ENCODE measurements at places on chromosomes 11 and 22.

GRCh38 chr22:22210375-22210774 is 34.2 kb upstream of the VPREB1 start:
- DNase-seq, result no peak

DNA sequence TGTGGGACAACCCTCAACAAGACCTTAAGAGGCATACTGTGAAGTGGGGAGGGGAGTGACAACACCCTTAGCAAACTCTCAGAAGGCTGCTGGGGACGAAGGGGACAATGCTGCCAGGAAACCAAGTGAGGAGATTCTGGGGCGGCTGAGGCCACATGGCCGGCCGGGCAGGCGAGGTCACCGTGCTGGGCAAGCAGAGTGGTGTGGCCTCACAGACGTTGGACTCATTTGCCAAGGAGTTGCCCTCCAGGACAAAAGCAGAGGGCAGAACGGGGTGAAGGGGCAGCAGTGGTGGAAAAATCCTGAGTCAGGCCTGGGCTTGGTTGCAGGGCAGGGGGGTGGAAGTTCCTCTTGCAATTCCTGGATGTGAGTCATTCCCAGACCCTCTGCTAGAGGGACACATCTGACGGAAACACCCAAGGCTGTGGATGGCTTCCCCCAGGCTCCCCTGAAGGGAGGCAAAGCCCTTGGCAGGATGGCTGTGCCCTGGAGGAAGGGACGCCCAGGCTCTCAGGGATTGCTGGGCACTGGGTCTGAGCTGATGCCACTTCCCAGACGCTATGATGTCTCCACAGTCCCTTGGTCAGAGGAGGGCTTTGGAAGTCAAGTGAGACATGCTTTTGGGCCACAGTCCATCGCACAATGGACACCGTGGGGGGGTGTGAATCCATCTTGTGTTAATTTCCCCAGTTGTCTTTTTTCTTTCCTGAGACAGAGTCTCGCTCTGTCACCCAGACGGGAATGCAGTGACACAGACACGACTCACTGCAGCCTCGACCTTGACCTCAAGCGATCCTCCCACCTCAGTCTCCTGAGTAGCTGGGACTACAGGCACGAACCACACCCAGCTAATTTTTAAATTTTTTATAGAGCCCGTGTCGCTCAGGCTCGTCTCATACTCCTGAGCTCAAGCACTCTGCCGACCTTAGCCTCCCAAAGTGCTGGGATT is 16.2 kb upstream of the SHANK3 start:
- DNase-seq, result no peak

GRCh38 chr11:38538866-38539680 is 1941.0 kb upstream of the RAG2 start:
- DNase-seq, result no peak

DNA sequence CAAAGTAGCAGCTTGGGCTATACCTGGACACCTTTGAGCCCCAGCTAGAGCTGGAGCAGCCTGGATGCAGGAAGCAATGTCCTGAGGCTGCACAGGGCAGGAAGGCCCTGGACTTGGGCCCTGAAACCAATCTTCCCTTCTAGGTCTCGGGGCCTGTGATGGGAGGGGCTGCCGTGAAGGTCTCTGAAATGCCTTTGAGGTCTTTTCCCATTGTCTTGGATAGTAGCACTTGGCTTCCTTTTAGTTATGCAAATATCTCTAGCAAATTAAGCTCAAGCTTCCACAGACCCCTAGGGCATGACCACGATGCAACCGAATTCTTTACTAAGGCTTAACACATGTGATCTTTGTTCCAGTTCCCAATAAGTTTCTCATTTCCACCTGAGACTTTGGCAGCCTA is 40.0 kb downstream of the LINC01488 start:
- no peak for DNase-seq

DNA sequence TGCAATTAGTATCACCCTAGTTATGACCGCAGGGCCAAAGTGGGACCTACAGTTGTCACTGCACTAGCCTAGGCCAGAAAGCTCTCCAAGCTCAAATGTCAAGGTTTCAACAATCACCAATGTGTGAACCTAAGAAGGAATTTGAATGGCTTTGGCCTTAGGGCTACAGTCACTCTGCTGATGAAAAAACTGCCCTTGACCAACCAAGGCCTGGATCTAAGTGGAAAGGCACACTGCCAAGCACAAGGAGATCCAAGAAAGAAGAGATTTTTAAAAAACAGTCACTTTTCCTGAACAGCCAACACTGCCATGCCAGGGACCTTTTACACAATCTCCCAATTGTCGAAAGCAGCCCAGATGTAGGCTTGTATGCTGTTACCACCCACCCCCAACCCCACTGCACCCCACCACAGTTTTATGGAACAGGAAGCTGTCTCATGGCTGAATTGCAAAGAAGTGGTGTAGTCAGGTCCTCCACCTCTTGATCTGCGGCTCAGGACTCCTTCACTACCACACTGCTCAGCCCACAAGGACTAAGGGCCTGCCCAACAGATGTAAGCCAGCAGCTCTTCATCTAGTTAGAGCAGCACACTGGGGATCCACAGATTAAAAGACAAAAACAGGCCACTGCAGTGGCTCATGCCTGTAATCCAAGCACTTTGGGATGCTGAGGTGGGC is 32.9 kb downstream of the SMCO4 start:
- no peak for DNase-seq

- DNase-seq, result no peak
Measured at GRCh38 chr11:123431619-123432018, 1.6 kb downstream of the GRAMD1B start.

DNA sequence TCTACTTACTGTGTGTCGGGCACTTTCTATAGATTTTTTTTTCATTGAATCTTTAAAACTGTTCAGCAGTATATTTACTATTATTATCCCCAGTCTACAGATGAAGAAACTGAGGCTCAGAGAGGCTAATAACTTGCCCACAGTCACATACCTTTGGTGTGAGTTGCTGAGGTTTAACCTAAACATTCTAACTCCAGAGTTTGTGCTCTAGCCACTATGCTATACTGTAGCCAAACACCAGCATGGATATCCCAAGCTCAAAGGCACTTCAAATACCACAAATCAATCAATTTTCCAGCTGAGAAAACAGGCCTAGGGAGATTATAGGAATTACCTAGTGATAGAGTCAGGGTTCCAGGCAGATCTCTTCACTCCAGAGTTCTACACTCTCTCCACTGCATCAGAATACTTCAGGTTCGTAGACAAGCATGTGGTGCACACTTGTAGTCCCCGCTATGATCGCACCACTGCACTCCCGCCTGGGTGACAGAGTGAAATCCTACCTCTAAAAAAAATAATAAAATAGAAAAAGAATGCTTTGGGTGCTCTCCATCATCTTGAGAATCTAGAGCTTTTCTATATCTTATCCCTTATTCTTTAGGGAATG is 20.4 kb upstream of the UPB1 start:
- no peak for DNase-seq

DNA sequence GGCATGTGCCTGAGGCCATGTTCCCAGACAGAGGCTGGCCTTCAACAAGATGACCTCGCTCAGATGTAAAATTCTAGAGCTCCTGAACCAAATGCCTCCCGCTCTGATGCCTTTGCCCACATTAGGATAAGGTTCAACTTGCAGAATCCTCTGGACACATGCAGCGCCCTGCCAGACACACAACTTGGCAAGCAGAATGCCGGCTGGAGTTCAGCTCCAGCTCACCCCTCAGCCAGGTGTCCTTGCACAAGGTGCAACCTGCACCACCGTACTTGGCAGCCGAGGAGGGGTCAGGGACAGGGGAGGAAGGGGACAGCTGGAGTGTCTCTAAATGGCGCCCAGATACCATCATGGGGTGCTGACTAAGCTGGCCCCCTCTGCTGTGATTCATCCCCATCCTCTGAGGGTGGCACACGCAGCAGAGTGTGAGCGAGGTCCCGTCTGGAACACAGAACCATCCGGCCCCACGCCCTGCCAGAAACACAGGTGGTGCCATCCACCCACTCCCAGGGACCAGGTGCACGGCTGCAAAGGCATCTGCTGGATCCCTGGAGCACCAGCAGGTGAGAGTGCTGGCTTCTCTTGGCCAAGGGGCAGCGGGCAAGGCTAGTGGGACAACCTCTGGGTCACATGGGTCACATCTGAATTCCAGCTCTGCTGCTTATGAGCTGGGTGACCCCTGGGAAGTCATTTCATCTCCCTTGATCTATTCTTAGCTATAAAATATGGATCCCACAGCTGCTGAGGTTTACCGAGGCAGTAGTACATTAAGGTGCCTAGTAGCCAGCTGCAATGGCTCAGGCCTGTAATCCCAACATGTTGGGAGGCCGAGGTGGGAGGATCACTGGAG is 12.8 kb downstream of the ZMAT5 start:
- DNase-seq, result no peak

GRCh38 chr22:29801796-29802195 is 34.6 kb downstream of the UQCR10 start:
- no peak for DNase-seq

DNA sequence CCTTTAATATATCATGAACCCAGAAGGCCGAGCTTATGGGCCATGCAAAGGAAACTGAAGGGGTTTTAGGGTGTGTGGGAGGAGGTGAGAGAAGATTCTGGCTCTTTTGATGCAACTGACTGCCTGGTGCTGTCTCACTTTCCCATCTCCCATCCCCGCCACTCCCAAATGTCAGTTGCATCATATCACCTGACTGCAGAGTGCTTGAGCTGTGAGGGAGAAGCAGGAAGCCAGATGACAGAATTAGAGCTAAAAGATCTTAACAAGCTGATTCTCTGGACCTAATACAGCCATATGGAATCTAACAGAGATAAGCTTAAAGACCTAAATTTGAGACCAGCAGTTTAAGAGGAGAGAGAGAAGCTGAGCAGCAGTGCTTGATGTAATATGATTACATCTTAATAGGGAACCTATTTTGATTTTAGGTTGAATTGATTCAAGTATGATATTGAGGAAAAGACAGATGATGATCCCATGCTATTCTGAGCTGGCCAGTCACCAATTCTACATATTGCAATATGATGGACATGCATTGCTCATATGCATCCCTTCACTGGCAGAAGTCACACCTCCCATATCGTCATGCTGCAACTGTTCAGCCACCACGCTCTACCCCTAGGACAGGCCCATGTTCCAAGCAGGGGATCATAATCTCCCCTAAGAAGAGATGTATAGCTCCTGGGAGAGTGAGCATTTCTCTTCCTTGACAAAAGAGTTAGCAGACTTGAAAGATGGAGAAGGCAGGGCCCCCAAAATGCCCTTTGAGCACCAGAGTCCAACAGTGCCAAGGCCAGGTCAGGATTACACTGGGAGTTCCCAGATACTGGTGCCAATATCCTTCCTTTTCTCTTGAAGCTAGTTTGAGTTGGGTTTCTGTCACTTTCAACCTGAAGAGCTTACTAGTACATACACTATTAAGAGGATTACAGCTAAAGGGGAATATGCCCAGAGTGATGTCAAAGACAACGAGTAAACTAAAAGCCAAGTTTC is 44.9 kb downstream of the PLEKHA7 start:
- no peak for DNase-seq

GRCh38 chr11:42422090-42422489 is 889.7 kb upstream of the API5 start:
- DNase-seq, result no peak

DNA sequence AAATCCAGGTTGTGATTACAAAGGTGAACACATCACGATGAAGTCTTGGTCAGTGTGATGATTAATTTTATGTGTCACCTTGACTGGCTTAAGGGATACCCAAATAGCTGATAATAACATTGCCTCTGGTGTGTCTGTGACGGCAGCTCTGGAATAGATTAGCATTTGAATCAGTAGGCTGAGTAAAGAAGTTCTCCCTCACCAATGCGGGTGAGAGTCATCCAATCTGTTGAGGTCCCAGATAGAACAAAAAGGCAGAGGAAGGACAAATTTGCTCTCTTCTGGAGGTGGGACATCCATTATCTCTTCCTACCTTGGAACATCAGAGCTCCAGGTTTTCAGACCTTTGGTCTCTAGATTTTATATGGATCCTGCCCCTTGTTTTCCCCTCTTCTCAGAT is 856.2 kb upstream of the CCDC90B start:
- DNase-seq, result no peak

GRCh38 chr11:128716661-128717210 is 22.9 kb downstream of the FLI1 start:
- no peak for DNase-seq

DNA sequence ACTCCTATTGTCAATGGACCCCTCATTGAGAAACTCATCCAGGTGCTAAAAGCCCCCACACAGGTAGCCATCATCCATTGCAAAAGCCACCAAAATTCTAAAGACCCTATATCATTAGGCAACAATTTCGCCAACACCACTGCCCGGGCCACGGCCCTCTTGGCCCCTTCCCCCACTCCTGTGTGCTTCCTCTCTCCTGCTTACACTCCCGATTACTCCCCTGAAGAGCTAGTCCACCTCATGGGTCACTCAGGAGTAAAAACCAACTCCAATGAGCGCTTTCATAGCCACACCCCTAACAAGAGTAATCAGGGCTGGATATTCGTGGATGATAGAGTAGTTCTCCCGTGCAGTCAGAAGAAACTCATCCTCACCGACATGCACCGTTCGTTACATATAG is 8.9 kb upstream of the OR56A3 start:
- no peak for DNase-seq

DNA sequence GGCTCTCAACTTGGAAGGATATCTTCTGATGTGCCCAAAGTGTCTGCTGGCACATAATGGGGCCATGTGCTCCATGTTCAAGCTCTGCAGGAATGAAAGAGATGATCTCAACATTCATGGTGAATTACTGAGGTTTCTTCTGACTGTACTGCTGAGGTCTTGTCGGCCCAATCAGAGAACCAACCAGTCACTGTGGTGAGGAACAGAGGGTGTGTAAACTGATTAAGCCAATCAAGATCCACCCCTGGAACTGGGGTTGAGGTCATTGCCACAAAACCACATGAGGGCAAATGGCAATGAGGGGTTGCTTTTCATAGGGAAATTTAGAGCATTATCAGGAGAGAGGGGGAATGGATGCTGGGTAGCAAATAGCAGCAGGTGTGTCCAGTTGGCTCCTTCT is 152.3 kb upstream of the RAG2 start:
- DNase-seq, result no peak

DNA sequence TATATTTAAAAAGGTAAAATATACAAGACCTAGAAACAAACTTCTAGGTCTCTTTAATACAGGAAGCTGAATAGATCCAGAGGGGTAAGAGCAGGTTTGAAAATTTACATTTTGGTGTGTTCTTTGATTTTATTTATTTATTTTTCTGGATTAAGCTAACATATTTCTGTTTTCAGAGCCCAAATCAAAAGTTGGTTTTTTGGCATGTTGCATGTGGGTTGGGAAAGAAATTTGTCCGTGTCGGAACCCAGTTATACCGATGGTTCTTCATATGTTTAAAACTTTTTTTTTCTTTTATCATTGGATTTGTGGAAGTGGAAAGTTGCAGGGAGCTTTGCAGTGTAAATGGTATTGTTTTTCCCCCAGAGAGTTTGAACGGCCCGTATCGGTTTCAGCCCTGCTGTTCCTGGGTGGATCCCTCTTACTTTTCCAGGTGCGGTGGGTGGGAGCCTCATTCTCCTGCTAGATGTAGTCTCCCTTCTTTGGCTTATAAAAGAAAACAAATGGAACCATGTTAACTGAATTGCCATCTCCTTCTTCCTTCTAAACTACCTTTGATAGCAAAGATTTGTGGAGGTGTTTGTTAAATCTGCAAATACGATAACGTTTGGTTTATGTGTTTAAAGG is 746 bp downstream of the CTNND1 start:
- DNase-seq, result no peak

- DNase-seq, result no peak
Measured at GRCh38 chr11:6385046-6385777, 5.1 kb upstream of the SMPD1 start.
